Left ventricle myocardium inferior (tissue), 1 donor: ENCODE measurements at places on chromosomes 2 and 18.

- H3K4me3 ChIP-seq, result no peak overlapping the region
- no peaks in the 10 kb centered on the region for H3K4me1 ChIP-seq
- DNase-seq, result no peak
- no peaks in the 10 kb centered on the region for H3K27me3 ChIP-seq
- no peak overlapping the region for H3K27ac ChIP-seq
Observed at GRCh38 chr18:9749611-9750010, 41.5 kb downstream of the RAB31 start.

DNA sequence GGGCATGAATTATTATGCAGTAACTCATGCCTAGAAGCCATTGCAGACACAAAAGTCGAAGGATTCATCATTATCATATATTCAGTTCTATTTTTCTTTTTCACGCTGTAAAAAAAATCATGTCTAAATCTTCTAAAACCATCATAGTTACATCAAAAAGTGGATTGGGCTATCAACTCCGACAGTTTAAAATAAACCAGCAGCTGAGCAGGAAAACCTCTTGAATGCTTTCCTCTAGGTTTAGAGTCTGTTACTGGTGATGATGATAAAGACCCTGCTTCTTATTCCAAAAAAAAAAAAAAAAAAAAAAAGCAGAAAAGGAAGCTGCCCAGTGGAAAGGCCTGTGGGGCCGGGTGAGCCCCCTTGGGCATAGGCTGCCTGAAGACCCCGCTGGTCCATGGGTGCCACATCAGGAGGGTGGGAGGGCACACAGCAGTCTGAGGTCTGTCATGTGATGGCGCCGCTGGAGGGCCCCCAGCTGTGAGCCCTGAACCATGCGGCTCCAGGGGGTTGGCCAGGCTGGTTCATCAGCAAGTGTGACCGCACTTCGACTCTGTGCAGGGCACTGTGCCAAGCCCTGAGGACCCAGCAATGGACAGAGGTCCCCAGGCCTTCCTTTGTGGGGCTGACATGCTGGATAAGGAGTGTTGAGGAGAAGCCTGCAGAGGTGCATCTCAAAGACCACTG, 199.6 kb downstream of the EIPR1 start:
- H3K4me1 ChIP-seq, result no peaks in the 10 kb centered on the region
- H3K4me3 ChIP-seq, result no peak overlapping the region
- H3K36me3 ChIP-seq, result no peaks in the 10 kb centered on the region
- DNase-seq, result no peak

- H3K4me1 ChIP-seq, result peaks cover 22% of the 10 kb centered on the region
- no peaks in the 10 kb centered on the region for H3K36me3 ChIP-seq
- no peak for DNase-seq
- H3K27me3 ChIP-seq, result no peaks in the 10 kb centered on the region
- peak overlapping the region; percentile 57 for H3K4me3 ChIP-seq
- H3K27ac ChIP-seq, result peak overlapping the region; percentile 81
Observed at GRCh38 chr18:21682371-21683051, 22.1 kb downstream of the ABHD3 start.

- peaks cover under 1% of the 10 kb centered on the region for H3K4me1 ChIP-seq
- no peak overlapping the region for H3K4me3 ChIP-seq
- H3K27ac ChIP-seq, result no peak overlapping the region
- H3K36me3 ChIP-seq, result peaks cover 30% of the 10 kb centered on the region
Observed at GRCh38 chr18:76354348-76354747, 140.7 kb downstream of the ZNF516 start.

- no peaks in the 10 kb centered on the region for H3K36me3 ChIP-seq
- no peak overlapping the region for H3K27ac ChIP-seq
- H3K4me1 ChIP-seq, result peaks cover 17% of the 10 kb centered on the region
- H3K4me3 ChIP-seq, result no peak overlapping the region
Observed at GRCh38 chr2:71800106-71800809, 346.9 kb downstream of the DYSF start.

DNA sequence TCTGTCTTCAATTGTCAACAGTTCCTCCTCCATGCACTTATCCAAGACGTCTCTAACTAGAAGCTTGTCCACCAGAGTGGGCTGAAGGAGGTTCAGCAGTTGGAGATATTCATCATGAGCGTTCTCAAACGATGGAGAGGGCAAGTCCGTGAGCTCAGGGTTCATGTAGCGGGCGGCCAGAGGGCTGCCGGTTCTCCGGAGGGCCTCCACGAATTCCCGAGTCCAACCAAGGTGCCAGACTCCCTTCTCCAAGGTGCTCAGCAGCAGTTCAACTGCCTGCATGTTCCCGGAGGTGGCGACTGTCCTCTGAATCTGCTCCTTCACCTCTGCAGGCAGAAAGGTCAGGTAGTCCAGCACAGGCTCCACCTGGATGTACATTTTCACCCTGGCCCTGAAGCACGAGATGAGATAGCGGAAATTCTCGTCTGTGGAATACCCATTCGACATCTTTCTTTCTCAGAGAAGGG, 590 bp downstream of the IFIH1 start:
- H3K27ac ChIP-seq, result peak overlapping the region; percentile 91
- H3K36me3 ChIP-seq, result no peaks in the 10 kb centered on the region
- peaks cover 44% of the 10 kb centered on the region for H3K4me1 ChIP-seq
- H3K4me3 ChIP-seq, result peak overlapping the region; percentile 78

- no peaks in the 10 kb centered on the region for H3K36me3 ChIP-seq
- no peak for DNase-seq
- H3K27ac ChIP-seq, result no peak overlapping the region
- H3K27me3 ChIP-seq, result peaks cover 62% of the 10 kb centered on the region
Observed at GRCh38 chr2:221972813-221973478, 325.9 kb downstream of the PAX3 start.

GRCh38 chr2:128638341-128639119, 319.9 kb upstream of the HS6ST1 start:
- H3K36me3 ChIP-seq, result no peaks in the 10 kb centered on the region
- no peak for DNase-seq
- H3K27me3 ChIP-seq, result no peaks in the 10 kb centered on the region

DNA sequence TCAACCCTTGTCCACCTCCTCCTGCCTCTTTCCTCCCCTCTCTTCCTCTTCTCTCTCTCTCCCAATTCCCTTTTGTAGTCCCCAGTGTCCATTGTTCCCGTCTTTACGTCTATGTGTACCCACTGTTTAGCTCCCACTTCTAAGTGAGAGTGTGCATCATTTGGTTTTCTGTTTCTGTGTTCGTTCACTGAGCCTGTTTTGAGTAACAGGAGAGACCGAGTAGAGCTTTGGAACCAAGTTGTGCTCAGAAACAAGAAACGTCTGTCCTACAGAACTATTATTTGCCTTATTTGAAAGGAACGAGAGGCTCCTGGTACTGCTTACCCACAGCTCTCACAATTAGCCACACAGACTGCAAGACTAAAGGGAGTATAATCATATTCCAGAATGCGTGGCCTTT, 50.1 kb upstream of the MAPRE2 start:
- H3K4me3 ChIP-seq, result no peak overlapping the region
- DNase-seq, result no peak
- no peaks in the 10 kb centered on the region for H3K36me3 ChIP-seq
- peaks cover 25% of the 10 kb centered on the region for H3K4me1 ChIP-seq
- no peaks in the 10 kb centered on the region for H3K27me3 ChIP-seq
- H3K27ac ChIP-seq, result no peak overlapping the region

DNA sequence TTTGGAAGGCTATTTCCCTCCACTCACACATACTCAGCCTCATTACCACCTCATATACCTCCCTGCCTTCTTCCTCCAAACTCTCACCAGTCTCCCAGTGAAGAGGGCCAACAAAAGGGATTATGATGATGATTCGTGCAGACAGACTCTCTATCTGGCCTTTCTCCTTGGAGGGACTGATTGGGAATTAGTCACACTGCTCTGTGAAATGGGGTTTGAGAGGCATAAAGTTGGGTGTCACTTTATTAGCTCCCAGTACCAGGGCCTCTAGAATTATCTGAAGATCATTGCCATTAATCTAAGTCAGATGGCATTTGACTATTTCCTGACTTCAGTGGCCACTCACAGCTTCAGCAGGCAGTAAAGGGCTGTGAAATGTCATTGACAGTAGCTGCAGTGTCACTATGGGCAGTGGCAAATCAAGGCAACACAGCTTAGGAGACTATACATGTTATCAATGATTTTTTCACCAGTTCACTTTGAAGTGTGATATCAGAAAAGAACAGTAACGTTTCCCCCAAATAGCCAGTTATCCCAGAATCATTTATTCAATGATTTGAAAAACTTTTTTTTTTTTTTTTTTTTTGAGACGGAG, 17.4 kb downstream of the CNRIP1 start:
- H3K27ac ChIP-seq, result no peak overlapping the region
- DNase-seq, result no peak
- H3K36me3 ChIP-seq, result peaks cover 16% of the 10 kb centered on the region
- H3K4me3 ChIP-seq, result no peak overlapping the region
- H3K4me1 ChIP-seq, result no peaks in the 10 kb centered on the region
- no peaks in the 10 kb centered on the region for H3K27me3 ChIP-seq

DNA sequence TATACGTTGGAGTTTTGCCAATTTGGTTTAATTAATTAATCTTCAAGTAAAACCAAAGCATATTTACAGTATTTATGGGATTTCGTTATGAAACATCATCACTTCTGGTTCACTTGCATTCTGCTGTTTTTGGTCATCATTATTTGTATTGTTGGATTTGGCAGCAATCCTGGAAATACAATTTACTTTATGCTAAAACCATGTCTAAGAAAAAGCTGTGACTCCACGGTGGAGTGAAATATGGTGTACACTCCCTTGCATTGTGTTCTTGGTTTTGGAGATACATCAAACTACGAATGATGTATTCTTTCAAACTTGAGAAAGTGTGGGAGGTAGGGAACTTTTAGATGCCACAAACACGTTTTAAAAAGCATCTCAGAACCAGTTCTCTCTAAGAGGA, 106.4 kb downstream of the CTAGE1 start:
- H3K4me1 ChIP-seq, result no peaks in the 10 kb centered on the region
- no peak for DNase-seq
- no peaks in the 10 kb centered on the region for H3K27me3 ChIP-seq

GRCh38 chr2:30847329-30847728, 40.1 kb upstream of the CAPN13 start:
- no peak for DNase-seq
- no peaks in the 10 kb centered on the region for H3K36me3 ChIP-seq
- H3K4me3 ChIP-seq, result no peak overlapping the region
- no peak overlapping the region for H3K27ac ChIP-seq
- H3K27me3 ChIP-seq, result peaks cover 13% of the 10 kb centered on the region

DNA sequence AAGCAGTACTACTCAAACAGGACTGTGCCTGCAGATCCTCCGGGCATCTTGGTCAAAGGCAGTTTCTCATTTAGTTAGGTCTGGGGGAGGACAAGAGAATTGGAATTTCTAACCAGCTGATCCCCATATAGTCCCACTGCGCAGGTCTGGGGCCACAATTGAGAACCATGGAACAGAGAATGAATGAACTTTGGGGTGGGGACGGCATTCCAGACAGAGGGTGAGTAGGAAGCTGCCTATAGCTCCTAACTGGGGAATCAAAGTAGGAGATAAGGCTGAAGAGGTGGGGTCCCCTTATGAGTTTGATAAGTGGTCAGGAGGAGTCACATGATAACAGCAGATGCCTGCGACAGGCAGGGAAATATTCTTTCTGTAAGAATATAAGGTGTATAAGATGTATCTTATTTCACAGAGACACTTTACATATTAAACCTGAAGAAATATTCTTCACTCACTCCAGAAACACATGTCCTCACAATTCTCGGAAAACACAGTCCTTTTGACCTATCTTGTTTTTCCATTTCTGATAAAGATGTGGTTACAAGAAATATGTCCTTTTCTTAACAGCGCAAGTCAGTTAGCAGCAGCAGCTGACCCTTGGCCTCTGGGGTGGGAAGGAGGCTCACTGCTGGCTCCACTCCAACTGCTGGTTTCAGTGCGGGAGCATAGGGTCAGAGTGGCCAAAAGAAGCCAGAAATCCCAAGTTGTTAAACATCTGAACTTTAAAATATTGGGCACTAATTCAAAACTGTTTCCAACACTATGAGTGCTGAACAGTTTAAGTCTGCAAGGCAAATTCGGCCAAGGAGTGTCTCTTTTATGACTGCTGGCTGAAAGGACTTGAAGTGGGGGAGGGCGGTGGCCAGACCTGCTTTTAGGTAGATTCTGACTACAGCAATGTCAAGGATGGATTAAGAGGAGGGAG, 12.6 kb upstream of the TMEM214 start:
- DNase-seq, result peak; percentile 72
- peaks cover 62% of the 10 kb centered on the region for H3K4me1 ChIP-seq
- peaks cover 32% of the 10 kb centered on the region for H3K36me3 ChIP-seq
- peak overlapping the region; percentile 65 for H3K27ac ChIP-seq
- H3K27me3 ChIP-seq, result no peaks in the 10 kb centered on the region

DNA sequence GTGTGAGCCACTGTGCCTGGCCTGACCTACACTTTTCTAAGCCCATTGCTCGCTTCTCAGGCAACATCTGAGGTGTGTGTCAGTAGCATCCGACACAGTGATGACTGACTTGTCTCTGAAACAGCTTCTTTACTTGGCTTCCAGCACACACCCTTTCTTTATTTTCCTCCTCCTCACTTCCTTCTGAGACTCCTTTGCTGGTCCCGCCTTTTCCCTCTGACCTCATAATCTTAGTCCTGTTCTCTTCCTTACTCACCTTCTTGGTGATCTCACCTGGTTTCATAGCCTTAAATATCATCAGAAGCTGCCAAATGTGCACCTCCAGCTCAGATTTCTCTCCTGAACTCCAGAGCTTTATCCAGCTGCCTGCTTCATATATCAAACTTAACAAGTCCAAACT, 66.6 kb upstream of the PELI1 start:
- H3K27ac ChIP-seq, result no peak overlapping the region
- peaks cover 26% of the 10 kb centered on the region for H3K4me1 ChIP-seq
- H3K36me3 ChIP-seq, result no peaks in the 10 kb centered on the region
- no peaks in the 10 kb centered on the region for H3K27me3 ChIP-seq

- no peaks in the 10 kb centered on the region for H3K36me3 ChIP-seq
- H3K4me3 ChIP-seq, result no peak overlapping the region
- H3K4me1 ChIP-seq, result no peaks in the 10 kb centered on the region
- H3K27me3 ChIP-seq, result no peaks in the 10 kb centered on the region
Observed at GRCh38 chr18:40925071-40925541, 1029.9 kb upstream of the PIK3C3 start.

DNA sequence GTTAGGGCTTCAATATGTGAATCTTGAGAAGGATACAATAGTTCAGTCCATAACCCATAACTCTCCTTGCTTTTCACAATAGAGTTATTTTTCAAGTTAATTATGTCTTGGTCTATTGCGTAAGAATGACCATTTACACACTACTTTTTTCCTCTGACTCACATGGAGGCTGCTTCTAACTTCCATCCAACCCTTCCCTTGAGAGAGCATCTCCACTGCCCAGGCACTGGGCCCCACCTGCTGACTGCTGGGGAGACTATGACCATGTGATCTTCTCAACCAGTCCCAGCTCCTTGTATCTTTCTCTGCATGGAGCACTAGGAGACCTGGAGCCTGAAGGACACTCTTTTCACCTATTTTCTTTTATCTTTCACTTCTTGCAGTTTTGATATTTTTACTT, 251.5 kb downstream of the GPD2 start:
- H3K36me3 ChIP-seq, result no peaks in the 10 kb centered on the region
- H3K4me3 ChIP-seq, result no peak overlapping the region
- no peak overlapping the region for H3K27ac ChIP-seq
- DNase-seq, result no peak
- no peaks in the 10 kb centered on the region for H3K4me1 ChIP-seq
